ENCODE measurements at places on chromosomes 6 and 20.

GRCh38 chr6:166474721-166475565 is 92.2 kb upstream of the MPC1 start:
- DNase-seq: no peak

DNA sequence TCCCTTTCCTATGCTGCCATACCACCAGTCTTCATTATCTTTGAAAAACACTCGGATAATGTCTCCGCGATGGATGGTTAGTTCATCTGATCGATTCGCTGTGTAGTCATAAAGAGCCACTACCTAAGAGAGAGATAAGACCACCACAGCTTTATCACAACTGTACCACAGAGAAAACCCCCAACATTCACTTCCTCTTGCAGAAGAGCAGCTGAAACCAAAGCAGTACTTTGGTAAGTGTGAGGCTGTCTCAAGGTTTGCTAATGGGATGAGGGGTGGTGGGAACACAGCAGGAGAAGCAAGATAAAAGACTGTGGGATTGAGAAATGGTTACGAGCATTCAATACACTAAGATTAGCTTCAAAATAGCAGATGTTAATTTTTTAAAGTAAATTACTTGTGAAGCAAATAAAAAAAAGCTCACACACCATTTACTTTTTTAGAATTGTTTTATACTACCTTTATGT is 142.1 kb downstream of the MYB start:
- DNase-seq: peak; percentile 86

- no peak for DNase-seq
Observed at GRCh38 chr20:36322131-36322530, 16.0 kb downstream of the DLGAP4 start.

DNA sequence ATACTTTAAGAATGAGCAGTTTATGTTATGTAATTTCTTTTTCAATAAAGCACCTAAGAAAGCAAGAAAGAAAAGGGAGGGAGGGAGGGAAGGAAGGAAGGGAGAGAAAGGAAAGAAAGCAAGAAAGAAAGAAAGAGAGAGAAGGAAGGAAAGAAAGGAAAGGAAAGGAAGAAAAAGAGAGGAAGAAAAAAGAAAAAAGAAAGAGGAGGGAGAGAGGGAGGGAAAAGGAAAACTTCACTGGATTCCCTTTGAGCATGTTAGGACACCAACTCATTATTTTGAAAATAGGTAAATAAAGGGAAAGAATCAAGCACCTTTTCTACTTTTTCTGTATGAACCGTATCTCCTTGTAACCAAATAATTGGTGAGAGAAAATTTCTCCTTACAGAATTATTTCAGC is 32.3 kb upstream of the TOP1 start:
- DNase-seq: no peak

DNA sequence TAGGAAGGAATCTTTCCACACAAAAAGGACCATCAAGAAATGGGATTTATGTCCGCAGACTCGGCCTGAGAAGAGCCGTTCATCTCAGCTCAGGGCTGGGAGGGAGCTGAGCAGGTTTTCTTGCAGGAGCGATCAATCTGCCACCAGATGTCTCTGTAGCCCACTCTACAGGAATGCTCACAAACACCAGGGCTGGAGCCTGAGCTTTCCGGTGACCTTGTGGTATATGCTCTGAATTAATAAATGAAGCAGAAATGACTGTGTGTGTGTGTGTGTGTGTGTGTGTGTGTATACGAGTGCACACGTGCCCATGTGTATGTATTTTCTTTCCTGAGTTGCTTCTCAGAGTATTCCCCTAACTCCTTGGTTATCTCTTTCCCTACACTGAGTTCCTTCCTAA is 12.0 kb downstream of the CD83 start:
- DNase-seq: peak; percentile 79

DNA sequence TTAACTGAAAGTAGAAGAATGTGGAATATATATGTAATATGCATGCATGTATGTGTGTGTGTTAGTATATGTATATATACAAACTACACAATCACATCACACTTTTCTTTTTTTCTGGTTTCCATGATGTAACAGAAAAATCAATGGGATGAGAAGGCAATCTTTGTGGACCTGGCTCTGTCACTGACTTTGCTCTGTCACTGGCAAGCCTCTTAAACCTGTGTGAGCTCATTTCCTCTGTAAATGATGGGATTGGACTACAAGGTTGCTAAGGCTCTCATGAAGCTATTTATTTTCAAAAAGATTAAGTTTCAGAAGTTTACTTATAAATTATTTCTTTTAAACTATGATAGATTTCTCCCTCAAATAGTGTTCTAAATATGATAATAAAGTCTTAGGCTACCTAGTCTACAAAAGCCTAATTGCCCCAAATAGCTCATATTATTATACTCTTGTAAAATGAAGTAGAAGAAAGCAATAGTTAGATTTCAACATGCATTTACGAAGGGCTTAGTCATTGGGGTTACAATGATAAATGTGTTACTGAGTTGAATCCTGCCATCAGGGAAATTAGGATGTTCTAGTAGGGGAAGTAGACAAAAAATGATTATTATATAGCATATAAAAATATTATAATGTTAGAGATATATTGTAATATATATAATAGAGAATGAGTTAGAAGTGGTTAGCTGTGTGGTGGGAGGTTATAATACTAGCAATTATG is 129.3 kb downstream of the AFG1L start:
- no peak for DNase-seq

DNA sequence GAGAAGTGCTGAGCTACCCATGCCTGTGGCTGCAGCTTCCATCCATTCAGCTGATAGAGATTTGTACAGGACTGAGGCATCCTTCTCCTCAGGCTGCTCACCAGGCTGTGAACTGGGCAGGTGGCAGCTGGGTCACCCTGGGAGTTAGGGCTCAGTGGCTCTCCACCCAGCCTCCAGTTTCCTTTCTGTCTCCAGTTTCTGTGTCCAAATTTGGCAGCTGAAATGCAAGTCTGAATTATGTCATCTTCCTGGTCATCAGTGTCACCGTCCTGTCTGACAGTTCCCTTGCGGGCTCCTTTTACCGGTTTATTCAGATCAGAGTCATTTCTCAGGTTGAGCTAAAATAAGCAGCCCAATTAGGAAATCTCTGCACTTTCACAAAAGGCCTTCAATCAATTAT is 93.3 kb downstream of the EDN1 start:
- DNase-seq: peak; percentile 88

DNA sequence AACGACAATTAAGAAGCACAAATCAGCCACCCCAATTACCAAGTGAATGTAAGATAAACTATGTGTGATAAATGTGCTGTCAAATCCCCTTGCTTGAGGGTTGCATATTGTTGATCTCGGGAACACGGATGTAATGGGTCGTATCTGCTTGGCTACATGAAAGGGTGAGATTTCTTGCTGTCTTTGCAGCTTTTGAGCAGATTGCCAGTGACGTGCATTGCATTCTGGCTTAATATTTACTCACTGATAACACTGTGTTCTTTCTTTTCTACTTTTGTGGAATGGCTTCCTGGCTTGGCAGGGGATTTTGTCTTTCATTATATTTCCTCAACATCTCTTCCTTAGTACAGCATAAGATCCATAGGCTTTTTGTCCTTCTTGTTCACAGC is 10.5 kb upstream of the FAM210B start:
- no peak for DNase-seq

- no peak for DNase-seq
Observed at GRCh38 chr20:32559753-32560380, 25.3 kb downstream of the NOL4L start.

- peak; percentile 91 for DNase-seq
Observed at GRCh38 chr20:37922016-37922415, 19.1 kb downstream of the VSTM2L start.

GRCh38 chr6:152085451-152085921 is 278.0 kb downstream of the ESR1 start:
- no peak for DNase-seq

GRCh38 chr20:57790176-57790575 is 80.4 kb upstream of the PMEPA1 start:
- DNase-seq: no peak

- no peak for DNase-seq
Observed at GRCh38 chr6:42163981-42164380, 9.2 kb upstream of the GUCA1A start.

- DNase-seq: no peak
Observed at GRCh38 chr6:76264468-76264867, 192.0 kb upstream of the IMPG1 start.

DNA sequence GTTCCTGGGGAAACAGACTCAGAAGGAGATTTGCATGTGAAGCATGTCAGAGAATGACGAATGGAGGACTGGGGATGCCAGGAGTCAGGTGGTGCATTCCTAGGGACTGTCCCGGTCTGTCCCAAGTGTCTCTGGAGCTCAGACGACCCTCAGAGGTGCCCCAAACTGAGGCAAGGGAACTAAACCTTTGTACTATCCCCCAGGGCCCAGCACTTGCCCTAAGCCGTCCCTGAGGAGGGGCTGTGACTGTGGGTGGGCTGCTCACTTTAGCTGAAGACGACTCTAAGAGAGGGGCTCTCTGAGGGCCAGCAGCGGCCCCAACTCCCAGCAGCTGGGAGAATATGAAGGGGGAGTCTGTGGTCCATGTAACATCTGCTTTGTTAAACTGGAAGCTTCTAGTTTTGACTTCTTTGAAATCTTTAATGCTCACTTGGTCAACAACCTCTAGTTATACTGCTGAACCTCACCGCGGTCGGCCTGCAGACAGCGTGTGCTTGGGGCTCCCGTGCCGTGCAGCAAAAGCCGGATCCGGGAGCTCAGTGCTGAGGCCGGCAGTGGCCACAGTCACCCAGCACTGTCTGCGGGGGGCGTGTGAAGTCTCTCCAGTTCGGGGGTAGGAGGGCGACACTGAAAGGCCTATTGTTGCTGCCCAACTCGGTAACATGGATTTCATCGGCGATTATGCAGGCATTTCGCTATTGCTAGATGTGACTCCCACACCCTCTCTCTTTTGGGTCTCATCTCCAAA is 34.2 kb downstream of the TUBB2B start:
- no peak for DNase-seq

GRCh38 chr6:108492131-108492766 is 68.5 kb upstream of the FOXO3 start:
- DNase-seq: peak; percentile 40

Measured in GM12865 (cell line).